H1 (cell line): ENCODE measurements at places on chromosomes 6 and 20. TPM values are rescaled to one million over a fixed set of nuclear protein-coding genes. Genes with fewer than 3 reads are reported as not detected.

Gene DYNLT2
- 1.6 and 1.8 TPM in 2 replicates for total RNA-seq

DNA sequence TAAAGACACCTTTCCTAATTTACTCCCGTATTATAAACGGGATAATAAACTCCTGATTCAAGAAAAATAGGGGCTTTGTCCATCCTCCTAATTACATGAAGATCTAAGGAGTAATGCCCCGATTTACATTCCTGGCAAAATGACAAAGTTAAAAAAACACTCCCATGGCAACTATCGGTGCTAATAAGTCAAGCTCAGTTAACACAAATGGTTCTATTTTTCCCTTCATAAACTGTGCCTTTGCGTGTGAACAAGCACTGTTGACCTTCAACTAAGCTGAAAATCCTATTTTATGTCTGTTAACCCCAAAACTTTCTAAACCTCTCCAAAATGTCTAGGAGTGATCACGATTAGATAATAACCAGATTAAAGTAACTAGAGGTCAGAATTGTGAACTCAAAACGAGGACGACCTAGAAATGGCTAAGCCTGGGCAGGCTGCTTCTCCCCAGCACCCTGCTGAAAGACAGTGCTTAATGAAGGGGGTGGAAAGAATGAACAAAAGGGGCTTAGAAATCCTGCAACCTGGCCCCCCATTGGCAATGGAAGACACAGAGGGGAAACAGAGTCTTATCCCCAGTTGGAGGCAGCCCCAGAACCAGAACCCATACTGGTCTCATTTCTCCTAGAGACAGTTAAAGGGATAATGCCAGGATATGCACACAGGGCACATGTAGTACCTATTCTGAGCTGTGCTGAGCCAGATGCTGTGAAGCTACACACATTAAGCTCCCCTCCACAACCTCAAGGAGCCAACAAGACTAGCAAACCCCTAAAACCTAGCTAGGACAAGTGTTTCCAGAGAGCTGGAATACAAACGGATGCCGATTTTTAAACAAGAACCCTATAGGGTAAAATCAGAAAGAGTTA, 23.0 kb downstream of the SLC23A2 start:
- no peak for DNase-seq

Gene EDEM2
- 19.6 and 21.5 TPM in 2 replicates for total RNA-seq

DNA sequence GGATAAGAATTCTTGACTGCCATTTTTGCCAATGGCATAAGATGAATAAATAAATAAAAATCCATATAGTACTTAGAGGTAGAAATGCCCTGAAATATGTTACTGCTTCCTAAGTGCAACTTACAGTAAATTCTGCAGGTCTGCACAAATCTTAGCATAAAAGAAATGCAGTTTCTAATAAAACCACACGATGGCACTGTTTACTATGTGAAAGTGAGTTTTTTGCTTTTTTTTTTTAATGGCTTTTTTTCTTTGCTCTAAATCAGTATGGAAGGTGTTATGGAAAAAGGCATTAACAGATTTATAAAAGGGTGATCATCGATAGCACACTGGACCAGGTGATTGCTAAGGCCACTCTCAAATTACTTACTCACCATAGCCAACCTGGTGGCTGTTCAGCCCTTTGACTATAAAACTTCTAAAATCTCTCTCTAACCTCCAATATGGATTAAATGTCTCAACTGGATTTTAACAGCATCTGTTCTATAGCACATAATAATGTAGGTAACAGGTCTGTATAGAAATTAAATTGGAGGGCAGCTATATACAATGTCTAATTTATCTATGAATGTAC, 45.8 kb downstream of the AHI1 start:
- no peak for DNase-seq

DNA sequence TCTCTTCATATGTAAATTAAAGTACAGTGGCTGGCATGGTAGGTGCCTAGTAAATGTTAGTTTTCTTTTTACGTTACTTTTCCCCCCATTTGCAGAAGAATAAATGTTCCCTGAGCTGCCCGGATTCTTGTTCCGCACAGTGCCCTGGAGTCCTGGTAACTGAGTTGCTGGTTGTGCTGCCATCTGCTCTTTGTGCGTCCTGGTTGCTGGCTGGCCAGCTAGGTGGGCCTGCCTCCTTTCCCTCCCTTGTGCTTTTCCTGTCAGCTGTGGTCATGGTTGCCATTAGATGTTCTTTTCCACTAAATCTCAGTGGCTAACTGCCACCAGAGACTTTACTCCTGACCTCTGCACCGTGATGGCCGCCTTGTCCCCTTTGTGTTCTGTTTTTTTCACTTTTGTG, 28.6 kb downstream of the CEP43 start:
- DNase-seq = no peak

Gene SOX18
- 0.23 TPM in 1 of 2 replicates, not detected in the other for total RNA-seq

DNA sequence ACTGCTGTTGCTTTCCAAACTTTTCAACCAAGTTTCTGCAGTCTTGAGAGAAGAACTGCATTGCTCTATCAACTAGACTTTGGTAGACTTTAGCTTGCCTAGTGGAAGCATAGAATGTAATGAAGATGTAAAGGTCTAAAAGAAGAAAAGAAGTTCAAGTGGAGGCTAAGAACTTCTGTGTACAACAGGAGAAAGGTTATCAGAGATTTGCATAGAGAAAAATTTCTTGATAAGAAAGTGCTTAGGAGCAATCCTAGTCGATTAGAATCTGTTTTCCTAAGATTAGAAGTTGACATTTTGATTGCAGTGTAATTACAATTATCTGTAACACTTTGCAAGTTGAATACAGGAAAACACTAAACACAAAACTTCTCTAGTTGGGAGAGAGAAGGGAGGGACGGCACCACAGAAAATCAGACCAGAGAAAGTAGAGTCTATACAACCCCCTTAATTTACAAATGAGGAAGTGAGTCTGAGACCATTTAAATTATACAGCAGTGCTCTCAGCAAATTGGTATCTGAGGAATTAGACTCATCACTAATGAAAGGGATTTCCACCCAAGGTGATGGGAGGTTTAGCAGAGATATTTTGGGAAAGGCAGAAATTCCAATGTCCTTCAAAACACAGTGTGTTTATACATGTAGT, 194.3 kb upstream of the MARCKS start:
- DNase-seq = no peak

GRCh38 chr20:34337982-34338726, 24.9 kb upstream of the ITCH start:
- no peak for DNase-seq

DNA sequence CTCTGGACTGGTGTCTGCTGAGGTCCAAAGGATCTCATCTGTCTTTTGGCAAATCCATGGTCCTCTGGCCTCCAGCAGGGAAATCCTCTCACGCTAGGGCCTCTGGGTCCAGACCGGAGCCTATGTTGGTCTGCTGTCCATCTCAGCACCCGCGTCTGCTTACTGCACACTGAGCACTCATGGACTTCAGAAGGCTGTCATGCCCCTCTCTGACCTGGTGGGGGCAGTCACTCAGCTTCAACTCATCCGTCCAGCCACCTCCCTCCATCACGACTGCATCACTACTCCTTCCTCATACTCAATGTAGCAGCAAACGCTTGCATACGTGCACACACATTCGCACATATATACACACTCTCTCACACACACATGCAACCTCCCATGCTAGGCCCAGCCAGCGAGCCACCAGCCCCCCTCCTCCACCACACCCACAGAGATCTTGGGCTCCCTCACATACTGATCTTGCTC, 33.3 kb downstream of the GABRR2 start:
- DNase-seq = peak; percentile 81

Gene PAX1
- not detected in 2 replicates for total RNA-seq
